ENCODE measurements at places on chromosomes 7 and 10.

GRCh38 chr10:56785292-56785691 lies 424.2 kb upstream of the ZWINT start:
- DNase-seq: no peak

- DNase-seq: no peak
Observed at GRCh38 chr7:47649919-47650318, 68.0 kb upstream of the TNS3 start.

DNA sequence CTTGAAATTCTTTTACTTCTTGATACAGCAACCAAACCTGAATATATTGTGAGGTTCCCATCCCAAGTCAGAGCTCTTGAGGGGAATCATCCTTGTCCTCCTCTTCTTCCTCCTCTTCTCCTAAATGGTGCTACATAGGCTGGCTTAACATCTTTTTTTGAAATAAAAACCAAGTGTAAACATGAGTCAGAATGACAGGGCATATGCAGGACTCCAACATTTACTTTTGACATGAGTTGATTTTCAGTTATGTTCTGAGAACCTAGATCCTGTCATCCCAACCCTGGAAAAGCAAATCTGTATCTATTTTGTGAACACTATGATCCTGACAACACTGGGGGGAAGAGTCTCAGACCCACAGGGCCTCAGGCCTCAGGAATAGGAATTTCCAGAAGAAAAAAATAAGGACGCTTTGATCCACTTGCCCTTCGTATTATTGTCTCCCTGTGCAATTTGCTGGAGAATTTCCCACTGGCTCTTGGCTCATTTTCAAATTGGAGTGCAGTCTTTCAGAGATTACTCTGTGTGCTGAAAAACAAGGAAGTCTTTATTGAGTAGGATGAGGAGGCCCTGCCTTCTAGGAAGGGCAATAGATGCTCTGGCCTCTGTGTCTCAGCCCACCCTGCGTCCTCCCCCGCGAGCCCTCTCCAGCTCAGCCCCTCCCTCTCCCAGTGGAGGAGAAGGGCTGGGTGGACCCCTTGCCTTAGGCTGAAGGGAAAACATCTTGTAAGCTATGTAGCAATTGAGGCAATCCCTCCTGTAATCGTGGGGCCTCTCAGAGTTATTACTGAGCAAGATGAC lies 121.6 kb downstream of the CREB5 start:
- DNase-seq: no peak

DNA sequence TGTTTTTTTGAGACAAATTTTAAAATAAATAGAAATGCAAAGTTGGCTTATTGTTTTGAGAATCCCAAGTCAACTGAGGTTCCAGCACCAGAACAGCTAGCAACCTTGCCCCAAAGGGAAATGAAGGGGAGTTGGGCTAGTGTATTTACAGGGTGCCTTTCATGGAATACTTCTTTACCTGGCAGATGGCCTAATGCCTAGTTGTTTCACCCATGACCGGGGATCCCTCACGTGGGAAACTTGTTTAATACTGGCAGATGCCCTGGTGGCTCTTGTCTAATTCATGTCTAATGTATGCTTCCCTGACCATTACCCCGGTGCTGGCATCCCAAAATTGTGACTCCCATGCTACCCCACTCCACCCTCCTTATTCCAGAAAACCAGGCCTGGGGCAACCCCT lies 861.1 kb upstream of the ZWINT start:
- no peak for DNase-seq

DNA sequence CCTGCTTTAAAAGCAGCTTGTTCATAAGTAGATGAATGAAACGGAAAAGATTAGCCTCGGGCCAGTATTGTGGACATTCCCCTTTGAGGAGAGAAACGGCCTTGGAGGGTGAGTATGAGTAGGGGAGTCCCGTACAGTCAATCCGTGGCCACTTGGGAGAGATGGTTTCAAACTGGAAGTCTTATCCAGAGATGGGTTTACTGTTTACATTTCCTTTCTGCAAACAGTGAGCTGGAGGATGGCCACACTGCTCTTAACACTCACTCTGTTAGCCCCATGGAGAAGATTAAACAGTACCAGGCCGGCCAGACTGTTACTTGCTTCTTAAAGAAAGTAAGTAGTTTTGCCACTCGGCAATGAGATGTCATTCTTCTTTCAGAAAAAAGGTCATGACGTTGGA lies 20.3 kb downstream of the CALHM2 start:
- no peak for DNase-seq

DNA sequence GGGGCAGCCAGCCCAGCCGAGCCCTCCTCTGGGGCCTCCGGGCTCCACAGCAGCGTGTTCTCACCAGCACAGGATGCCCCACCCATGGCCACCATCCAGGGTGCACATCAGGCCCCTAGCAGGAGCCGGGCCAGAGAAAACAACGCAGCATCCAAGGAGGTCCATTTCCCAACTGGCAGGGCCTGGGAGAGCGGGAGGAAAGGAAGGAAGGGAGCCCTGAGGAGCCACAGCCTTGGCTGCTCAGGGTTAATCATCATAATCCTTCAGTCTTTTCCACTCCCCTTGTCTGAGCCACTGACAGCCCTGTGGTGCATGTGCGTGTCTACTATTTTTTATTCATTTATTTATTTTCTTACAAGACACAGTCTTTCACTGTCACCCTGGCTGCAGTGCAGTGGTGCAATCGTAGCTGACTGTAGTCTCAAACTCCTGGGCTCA lies 3.6 kb downstream of the PLAC9 start:
- no peak for DNase-seq

DNA sequence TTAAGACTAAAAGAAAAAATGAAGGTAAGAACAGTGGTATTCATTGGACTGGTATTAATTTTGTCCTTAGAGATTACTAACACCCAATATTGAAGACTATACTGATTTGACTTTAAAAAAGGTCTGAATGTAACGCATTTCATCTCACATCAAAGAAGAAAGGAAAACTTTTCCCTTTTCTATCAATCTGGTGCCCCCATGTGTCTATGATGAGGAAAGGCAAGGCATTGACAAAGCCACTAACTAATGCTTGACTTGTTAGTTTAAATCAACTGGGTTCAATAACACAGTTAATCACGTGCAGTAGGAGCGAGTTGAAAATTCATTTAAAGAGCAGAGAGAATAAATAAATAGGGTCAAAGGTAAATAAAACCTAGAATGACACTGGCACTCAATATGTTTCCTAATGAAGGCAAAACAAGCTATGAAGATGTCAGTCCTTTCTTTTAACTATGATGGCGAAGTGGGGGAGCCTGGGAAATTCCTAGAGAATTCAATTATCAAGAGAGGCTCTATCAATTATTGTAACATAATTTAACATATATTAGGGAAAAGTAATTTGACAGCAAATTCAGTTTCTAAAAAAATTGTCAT lies 180.9 kb downstream of the ANK3 start:
- peak; percentile 18 for DNase-seq

GRCh38 chr7:64755865-64756264 lies 38.4 kb upstream of the ZNF138 start:
- DNase-seq: no peak

- no peak for DNase-seq
Observed at GRCh38 chr10:68440898-68441297, 30.9 kb downstream of the DNA2 start.

DNA sequence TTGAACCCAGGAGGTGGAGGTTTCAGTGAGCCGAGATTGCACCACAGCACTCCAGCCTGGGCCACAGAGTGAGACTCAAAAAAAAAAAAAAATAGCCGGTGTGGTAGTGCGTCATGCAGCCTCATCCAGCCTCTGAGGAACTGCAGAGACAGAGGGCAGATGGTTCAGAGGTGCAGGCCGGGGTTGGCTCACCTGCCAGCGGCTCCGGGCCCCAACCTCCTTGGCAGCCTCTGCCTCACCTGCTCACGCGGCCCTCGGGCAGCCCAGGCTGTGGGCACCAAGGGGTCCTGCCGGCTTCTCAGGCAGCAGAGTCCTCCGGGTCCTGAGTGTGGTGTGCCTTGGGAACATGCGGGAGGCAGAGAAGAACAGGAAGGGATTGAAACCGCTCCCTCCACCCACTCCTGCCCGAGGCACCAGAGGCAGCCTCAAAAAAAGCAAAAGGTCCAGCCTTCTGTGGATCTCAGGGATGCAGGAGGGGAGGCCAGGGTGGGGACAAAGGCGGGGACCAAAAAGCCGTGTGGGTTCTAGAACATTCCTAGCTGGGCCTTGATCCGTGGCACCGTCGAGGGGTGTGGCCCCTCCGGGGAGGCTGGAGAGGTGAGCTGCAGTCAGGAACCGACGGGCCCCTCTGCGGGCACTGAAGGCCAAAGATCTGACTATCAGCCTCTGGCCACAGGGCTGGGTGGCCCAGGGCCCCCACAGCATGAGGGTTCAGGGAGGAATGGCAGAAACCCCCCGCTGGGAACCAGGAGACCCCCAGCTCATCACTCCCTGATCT lies 55.4 kb upstream of the DNAJB6 start:
- no peak for DNase-seq

- no peak for DNase-seq
Observed at GRCh38 chr10:13787015-13787421, 200.3 kb downstream of the PRPF18 start.

DNA sequence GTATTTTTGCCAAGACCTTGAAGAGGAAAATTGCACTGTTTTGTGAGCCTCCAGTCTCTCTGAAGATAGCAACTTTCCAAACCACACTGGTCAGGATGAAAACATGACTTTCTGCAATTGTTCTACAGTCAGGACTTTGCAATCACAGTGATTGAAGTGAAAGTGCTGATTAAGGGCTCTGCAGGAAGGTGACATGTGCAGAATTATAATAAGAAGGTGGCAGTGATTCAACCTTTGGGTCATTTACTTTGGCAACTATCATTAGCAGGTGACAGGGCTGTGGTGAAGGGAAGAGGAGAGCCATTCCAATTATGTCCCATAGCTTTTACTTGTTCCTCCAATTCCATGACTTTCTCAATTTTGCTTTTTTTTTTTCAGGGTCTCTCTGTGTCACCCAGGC lies 350.0 kb upstream of the FZD8 start:
- DNase-seq: no peak
